ENCODE measurements at places on chromosomes 16 and 17. TPM values are rescaled to one million over a fixed set of nuclear protein-coding genes. Genes with fewer than 3 reads are reported as not detected.

Gene SERPINF2
- 48.9 TPM for total RNA-seq

Gene DBNDD1
- total RNA-seq, result 21.8 TPM

Gene NPIPA3
- not detected for total RNA-seq

Gene MPP3
- total RNA-seq, result 6.0 TPM

Gene C1QL1
- 2.2 TPM for total RNA-seq

Gene OTOA
- total RNA-seq, result not detected

Gene NRN1L
- total RNA-seq, result 1.5 TPM

Gene PIMREG
- total RNA-seq, result 7.2 TPM

Gene TVP23A
- not detected for total RNA-seq
